ENCODE measurements at places on chromosomes 3 and 15. TPM values are rescaled to one million over a fixed set of nuclear protein-coding genes. Genes with fewer than 3 reads are reported as not detected.

TTLL13 gene
- not detected for total RNA-seq

TLR9 gene
- not detected for total RNA-seq

GHSR gene
- not detected for total RNA-seq

FGD5 gene
- total RNA-seq = 5.6 TPM

ATP13A4 gene
- not detected for total RNA-seq

ZPLD1 gene
- not detected for total RNA-seq

FRMD5 gene
- 0.54 TPM for total RNA-seq
